Caki2 (cell line): ENCODE measurements at places on chromosomes 1 and 21. TPM values are rescaled to one million over a fixed set of nuclear protein-coding genes. Genes with fewer than 3 reads are reported as not detected.

The SLAMF7 gene
- not detected in 2 replicates for total RNA-seq

The AGPAT3 gene
- total RNA-seq, result 29.0 and 56.9 TPM in 2 replicates

The BEND5 gene
- total RNA-seq, result 0.07 TPM in 1 of 2 replicates, not detected in the other

The HES5 gene
- total RNA-seq, result not detected in 2 replicates

The GUCA2B gene
- total RNA-seq, result not detected in 2 replicates

The AGRN gene
- total RNA-seq, result 246 and 278 TPM in 2 replicates

The MYOC gene
- not detected in 2 replicates for total RNA-seq

The AMY1A gene
- total RNA-seq, result not detected in 2 replicates

The KCNQ4 gene
- not detected in 2 replicates for total RNA-seq

The TENT5C gene
- 0.07 TPM in 1 of 2 replicates, not detected in the other for total RNA-seq

The HAO2 gene
- not detected in 2 replicates for total RNA-seq

The DMRTA2 gene
- total RNA-seq, result not detected in 2 replicates

The SPRR2G gene
- not detected in 2 replicates for total RNA-seq

The SAMD13 gene
- total RNA-seq, result 2.5 and 8.7 TPM in 2 replicates

The SOX13 gene
- total RNA-seq, result 0.06 and 3.4 TPM in 2 replicates

The CCDC185 gene
- not detected in 2 replicates for total RNA-seq

The TSSK3 gene
- not detected in 2 replicates for total RNA-seq

The CHML gene
- total RNA-seq, result 1.7 and 9.3 TPM in 2 replicates

The KCNT2 gene
- total RNA-seq, result 0.03 and 0.12 TPM in 2 replicates

The HSPG2 gene
- 80.2 and 93.0 TPM in 2 replicates for total RNA-seq

The ARMH1 gene
- total RNA-seq, result not detected in 2 replicates

The MYOG gene
- not detected in 2 replicates for total RNA-seq

The CD53 gene
- total RNA-seq, result not detected in 2 replicates

The DHX9 gene
- 120 and 154 TPM in 2 replicates for total RNA-seq

The MRPS21 gene
- 59.3 and 86.8 TPM in 2 replicates for total RNA-seq

The KCNN3 gene
- not detected in 2 replicates for total RNA-seq

The FLG2 gene
- not detected in 2 replicates for total RNA-seq

The TMEM167B gene
- total RNA-seq, result 12.9 and 15.1 TPM in 2 replicates

The RHBDL2 gene
- total RNA-seq, result 1.2 and 2.7 TPM in 2 replicates

The LAMC1 gene
- 87.3 and 138 TPM in 2 replicates for total RNA-seq

The HSD11B1 gene
- not detected in 2 replicates for total RNA-seq

The CTSE gene
- 0.54 TPM in 1 of 2 replicates, not detected in the other for total RNA-seq

The LRRC7 gene
- total RNA-seq, result not detected in 2 replicates

The ZBTB8OS gene
- 30.1 and 144 TPM in 2 replicates for total RNA-seq

The ATAD3C gene
- not detected in 2 replicates for total RNA-seq

The CAMK1G gene
- 0.47 TPM in 1 of 2 replicates, not detected in the other for total RNA-seq

The BGLAP gene
- not detected in 2 replicates for total RNA-seq

The RAB4A gene
- 53.7 and 65.1 TPM in 2 replicates for total RNA-seq

The GCSAML gene
- not detected in 2 replicates for total RNA-seq

The FBXO2 gene
- 3.6 and 3.9 TPM in 2 replicates for total RNA-seq

The CELA3B gene
- total RNA-seq, result not detected in 2 replicates

The CFHR1 gene
- total RNA-seq, result 1.0 TPM in 1 of 2 replicates, not detected in the other

The ATAD3A gene
- total RNA-seq, result 78.9 and 82.4 TPM in 2 replicates
